ENCODE measurements at places on chromosomes 3 and 15.

GRCh38 chr3:133855002-133855370 is 40.7 kb downstream of the RAB6B start:
- no peak for DNase-seq

- peak; percentile 84 for DNase-seq
These were observed 14.8 kb downstream of the GPR87 start for GRCh38 chr3:151301787-151302186.

- DNase-seq = peak; percentile 50
These were observed 12.3 kb upstream of the PDZRN3 start for GRCh38 chr3:73637042-73637441.

- peak; percentile 56 for DNase-seq
These were observed 1.4 kb downstream of the ATOSA start for GRCh38 chr15:52677593-52678467.

GRCh38 chr15:99703603-99704443 is 29.4 kb downstream of the LYSMD4 start:
- DNase-seq = peak; percentile 91

DNA sequence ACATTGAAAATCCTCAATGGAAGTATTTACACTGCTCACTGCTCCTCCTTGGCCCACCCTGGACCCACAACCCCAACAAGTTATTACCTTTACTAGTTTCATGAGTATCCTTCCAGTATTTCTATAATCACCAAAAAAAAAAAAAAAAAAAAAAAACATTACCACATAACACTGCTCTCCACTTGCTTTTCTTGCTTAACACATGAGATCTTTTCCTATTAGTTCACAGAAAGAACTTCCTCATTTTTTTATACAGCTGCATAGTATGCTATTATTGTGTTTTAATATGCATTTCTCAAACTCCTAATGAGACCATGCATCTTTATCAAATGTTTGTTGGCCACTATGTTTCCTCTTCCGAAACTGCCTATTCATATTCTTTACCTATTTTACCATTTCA is 14.6 kb downstream of the GABPB1 start:
- DNase-seq = no peak

DNA sequence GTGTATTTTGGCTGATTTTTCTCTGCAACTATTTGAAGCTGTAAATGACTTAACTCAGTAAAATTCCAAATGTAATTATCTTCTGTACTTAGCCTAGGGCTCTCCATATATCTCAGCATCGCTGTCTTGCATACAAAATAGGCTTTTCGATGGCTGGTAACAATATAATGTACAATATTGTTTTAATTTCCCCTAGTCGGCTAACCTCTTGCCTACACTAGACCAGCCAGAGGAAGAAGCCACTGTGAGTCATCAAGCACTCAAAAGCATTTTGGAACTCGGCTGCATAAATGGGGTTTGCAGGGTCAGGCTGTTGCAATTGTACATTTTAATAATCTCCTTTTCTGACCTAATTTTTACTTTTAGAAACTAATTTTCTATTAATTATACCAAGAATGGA is 583.8 kb downstream of the FOXP1 start:
- DNase-seq = peak; percentile 79

- DNase-seq = peak; percentile 90
These were observed 2.9 kb downstream of the TNFSF10 start for GRCh38 chr3:172520301-172520831.

DNA sequence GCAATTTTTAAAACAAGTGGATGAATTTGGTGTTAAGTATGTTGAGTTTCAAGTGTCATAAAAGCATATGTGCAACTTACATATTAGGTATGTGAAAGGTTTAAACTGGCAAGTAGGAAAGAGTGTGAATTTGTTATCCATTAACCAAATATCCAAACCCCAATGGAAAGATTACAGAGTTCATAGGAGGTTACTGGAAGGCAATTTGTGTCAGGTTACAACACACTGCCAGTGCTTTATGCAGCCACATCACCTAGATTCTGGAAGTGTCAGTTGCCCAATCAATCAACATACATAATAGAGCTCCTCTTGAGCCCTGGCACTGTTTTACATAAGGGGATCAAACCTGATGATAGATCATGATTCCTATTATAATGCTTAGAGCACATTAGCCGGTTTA is 261.0 kb downstream of the ROBO1 start:
- no peak for DNase-seq

- DNase-seq = no peak
These were observed 55.4 kb downstream of the RARB start for GRCh38 chr3:25483456-25483855.

DNA sequence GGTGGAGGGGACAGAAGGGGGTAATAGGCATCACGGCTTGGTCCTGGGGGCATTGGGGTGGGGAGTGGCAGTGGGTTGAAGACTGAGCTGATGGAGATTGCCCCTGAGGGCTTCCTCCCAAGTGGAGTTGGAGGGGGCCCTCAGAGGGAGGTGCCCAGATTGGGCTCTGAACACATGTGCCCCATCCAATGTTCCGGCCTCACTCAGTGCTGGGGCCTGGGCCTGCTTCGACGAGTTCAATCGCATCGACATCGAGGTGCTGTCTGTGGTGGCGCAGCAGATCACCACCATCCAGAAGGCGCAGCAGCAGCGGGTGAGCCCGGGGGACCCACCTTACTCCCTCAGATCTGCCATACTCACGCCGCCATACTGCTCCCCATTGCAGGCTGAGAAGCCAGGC is 45.3 kb downstream of the DNAH1 start:
- no peak for DNase-seq

DNA sequence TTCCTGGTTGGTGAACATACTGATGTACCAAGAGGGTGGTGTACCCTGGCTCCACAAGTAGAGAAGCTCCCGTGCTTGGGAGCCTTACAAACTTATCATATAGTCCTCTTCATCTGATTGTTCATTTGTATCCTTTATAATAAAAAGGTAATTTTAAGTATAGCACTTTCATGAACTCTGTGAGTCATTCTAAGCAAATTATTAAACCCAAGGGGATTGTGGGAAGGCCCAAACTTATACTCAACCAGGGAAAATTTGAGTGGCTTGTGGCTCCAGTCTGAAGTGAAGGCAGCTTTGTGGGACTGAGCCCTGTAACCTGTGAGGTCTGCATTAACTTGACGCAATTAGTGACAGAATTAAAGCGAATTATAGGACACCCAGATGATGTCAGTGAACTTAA is 29.0 kb downstream of the TTBK2 start:
- DNase-seq = peak; percentile 42

GRCh38 chr15:34038871-34039789 is at the start of gene AVEN:
Gene AVEN (minus strand): TSS chr15:34039204. CDS start chr15:34039046, 158 bp downstream.
- DNase-seq = peak; percentile 53

- no peak for DNase-seq
These were observed 380.9 kb downstream of the FHIT start for GRCh38 chr3:60870396-60870795.

DNA sequence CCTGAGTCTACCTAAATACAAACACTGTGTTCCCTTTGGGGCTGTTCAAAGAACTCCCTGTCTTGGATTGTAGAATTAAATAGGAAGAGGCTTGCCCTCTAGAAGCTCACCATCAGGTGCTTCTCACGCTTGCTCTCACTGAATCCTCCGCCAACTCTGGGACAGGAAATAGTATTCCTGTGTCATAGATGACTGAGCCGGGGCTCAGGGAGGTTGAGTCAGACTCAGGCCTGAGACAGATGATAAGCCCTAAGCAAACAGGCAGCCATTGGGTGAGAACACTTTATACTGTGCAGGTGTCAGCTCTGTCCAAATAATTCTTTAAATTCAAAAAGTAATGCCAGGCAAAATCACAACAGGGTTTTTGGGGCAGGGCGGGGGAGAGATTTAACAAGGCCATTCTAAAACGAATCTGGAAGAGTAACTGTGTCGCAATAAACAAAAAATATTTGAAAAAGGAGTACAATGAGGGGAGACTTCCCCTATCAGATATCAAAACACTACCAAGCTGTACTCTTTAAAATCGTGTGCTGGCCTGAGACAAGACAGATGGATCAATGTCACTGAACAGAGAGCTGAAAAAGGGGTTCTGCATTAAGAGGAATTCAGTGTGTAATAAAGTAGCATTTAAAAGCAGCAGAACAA is 59.0 kb downstream of the EPHB3 start:
- DNase-seq = peak; percentile 44

DNA sequence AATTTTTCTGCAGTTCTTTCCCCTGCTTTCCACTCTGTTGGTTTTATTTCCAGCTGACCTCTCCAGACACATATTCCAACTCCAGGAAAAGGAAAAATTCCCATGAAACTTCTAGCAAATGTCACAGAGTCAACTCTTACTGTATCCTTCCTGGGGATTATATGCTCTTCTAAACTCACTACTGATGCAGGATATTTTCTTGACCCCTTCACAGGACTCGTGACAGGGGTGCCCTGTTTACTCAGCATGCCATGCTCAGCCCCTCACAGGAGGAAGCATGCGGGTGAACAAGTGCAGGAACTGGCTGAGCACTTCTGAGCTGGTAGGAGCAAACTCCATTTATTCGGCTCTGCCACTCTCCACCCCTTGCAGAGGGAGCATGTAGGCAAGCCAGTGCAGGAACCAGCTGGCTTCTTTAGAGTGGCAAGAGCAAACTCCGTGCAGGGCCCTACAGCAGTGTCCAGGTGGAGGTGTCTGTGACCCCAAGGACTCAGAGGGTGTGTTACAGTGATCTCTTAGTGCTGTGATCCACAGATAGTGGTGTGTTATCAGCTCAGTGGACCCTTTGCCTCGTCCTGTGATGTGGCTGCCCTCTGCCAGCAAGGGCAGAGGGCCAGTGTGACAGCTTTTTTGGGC is 413.6 kb upstream of the GRM7 start:
- DNase-seq = no peak

GRCh38 chr3:73192036-73192738 is 130.7 kb downstream of the EBLN2 start:
- no peak for DNase-seq

DNA sequence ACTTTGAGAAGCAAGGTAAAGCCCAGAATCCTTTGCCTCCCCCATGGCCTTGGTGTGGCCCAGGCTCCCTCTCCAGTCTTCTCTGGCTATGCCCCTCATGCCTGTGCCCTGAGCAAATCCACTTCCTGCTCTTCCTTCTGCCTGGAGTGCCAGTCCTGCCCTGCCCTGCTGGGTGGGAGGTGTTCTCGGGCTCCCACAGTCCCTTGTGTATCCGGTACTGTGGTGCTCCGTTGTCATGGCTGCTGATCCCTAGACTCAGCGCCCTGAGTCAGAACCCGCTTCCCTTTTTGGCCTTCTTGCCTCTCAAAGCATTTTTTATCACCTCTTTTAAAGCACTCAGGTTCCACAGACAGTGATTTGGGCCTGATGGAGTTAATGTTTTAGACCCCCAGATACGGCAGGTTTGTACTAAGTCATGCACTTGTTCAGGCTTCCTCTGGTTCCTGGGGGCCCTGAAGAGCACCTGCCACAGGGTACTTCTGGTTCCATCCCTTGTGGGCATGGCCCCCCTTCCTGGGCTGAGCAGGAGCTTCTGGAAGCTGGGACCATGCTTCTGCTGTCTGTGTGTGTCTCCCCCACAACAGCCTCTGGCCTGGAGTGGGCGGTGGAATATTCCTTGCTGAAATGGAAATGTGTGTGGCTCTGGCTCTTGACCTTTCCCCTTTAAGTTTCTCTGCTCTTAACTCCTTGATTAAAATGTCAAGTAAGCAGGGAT is 29.6 kb upstream of the ADAMTS7 start:
- peak; percentile 15 for DNase-seq

GRCh38 chr3:124685067-124685466 is 45.2 kb upstream of the UMPS start:
- DNase-seq = no peak

GRCh38 chr3:123388811-123389627 is 59.9 kb downstream of the ADCY5 start:
- DNase-seq = no peak

Data from fibroblast of skin of right quadriceps (primary cell).